Liver (tissue), 10 donors: ENCODE measurements at places on chromosomes 16 and 17. TPM values are rescaled to one million over a fixed set of nuclear protein-coding genes. Genes with fewer than 3 reads are reported as not detected.

DNA sequence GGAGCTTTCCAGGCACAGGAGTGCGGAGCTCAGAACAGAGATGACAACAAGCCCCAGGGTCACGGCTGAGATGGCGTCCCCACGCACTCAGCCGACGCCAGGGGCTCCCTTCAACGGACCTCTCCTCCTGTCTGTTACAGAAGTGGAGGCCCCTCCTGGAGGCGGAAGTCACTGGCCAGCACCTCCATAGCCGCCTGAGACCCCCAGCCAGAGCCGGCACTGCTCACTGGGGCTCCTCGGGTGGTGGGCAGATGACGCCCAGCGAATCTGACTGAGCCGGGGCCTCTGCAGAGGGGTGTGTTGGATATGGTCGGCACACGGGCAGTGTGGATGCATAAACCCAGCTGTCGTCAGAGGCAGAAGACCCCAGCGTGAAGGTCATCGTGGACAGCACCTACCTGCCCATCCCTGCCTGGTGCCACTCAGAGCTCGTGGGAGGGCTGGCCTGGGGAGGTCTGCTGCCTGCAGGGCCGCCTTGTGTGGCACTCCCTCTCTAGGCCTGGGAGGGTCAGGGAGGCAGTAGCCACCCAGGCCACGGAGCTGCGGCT lies 20.0 kb downstream of the NDUFAF8 start:
- no peak for DNase-seq

The KRT31 gene
- total RNA-seq = not detected

- no peak for DNase-seq
Observed at GRCh38 chr17:45984368-45984767, 14.7 kb upstream of the STH start.

The TBC1D3H gene
- total RNA-seq = not detected

GRCh38 chr17:41519501-41520224 lies 973 bp upstream of the KRT15 start:
- DNase-seq = no peak

The WWP2 gene
- total RNA-seq = 22.7 TPM
